ENCODE measurements at places on chromosomes 5 and 9.

DNA sequence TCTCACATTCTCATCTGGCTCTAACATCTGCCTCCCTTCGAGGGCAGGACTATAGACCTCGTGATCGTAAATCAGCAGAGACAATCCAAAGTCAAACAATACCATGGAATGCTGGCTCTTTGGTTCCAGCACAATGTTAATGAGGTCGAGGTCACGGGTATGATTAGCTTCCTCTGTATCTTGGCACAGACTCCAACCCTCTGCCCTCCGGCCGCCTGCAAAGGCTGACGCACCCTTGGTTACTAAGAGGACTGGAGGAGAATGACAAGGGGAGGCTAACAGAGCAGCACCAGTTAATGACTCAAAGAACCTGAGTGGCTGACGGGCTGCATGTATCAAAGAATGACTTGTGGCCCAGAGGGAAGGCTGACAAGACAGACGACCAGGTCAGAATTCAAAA, 10.1 kb downstream of the LHFPL2 start:
- DNase-seq: no peak

DNA sequence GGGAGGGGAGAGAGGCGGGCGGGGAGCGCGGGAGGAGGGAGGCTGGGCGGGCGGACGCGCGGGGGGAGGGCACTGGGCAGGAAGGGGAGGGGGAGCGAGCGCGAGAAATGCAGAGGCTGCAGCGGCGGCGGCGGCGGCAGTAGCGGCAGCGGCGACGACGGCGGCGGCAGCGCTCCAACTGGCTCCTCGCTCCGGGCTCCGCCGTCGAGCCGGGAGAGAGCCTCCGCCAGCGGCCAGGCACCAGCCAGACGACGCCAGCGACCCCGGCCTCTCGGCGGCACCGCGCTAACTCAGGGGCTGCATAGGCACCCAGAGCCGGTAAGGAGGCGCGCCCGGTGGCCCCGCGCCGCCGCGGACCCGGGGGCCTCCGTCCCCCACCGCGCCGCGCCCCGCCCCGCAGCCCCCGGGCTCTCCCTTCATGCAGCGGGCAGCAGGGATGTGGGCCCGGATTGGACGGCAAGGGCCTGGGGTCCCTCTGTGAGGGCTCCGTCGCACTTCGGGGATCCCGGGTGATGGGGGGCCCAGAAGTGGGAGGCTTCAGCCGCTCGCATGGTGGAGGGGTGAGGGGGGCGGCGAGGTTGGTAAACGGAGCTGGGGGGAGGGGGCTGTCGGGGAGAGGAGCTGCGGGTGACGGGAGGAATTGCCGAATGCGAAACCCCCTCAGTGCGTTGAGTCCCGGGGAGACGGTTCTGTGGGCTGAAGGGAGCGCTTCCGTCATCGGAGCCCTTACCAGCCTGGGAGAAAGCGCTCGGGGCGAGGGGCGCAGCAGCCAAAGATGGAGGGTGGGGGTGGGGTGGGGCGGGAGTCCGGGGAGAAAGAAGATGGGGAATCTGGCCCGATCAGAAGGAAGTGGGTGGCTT, at the start of gene BASP1:
BASP1 (plus strand) TSS at position 139 of the 860 bp plus-strand sequence. CDS start 57,586 bp downstream, outside the sequence.
- DNase-seq: peak; percentile 19

GRCh38 chr5:138463419-138464007, 1.8 kb upstream of the EGR1 start:
- DNase-seq: no peak

- no peak for DNase-seq
Observed at GRCh38 chr5:138809391-138809790, 56.2 kb downstream of the CTNNA1 start.

GRCh38 chr5:132233811-132234683, 6.4 kb upstream of the P4HA2 start:
- DNase-seq: no peak

GRCh38 chr9:99296291-99296951, 74.3 kb downstream of the SEC61B start:
- DNase-seq: peak; percentile 26

DNA sequence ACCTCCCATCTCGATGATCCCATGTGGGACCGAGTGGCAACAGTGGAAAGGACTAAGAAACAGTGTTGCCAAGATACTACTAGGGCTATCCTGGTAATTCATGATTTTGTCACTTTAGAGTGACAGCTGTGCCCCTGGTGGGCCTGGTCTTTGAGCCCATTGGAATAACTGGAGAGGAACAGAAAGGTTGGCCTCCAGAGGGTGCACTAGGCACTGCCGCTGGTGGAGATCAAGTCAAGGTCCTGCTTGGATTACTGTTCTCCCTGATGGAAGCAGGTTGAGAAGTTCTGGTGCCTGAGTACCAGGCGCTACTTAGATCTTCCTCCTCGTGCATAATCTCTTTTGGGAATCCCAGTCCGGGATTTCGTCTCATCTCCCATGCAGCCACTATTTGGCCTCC, 129.6 kb downstream of the SEC61B start:
- no peak for DNase-seq

DNA sequence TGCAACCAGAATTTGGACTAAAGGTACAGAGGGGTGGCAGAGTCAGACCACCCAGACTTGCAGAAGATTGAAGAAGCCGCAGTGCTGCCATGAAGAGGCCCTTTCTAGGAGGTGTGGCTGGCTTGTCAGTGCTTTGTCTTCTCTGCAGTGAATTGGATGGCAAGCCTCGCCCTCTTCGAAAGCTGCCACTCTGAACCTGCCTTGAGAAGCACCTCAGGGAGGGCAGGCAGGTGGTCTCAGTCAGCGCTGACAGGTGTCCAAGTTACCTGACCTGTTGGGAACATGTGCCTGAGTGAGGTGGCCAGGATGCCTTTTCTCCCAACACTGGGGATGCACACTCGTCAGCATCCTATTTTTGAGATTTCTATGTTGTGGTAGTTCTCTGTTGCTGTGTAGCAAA, 6.2 kb downstream of the TENT4A start:
- no peak for DNase-seq

- peak; percentile 96 for DNase-seq
Observed at GRCh38 chr5:131379723-131380122, 115.9 kb downstream of the CDC42SE2 start.

DNA sequence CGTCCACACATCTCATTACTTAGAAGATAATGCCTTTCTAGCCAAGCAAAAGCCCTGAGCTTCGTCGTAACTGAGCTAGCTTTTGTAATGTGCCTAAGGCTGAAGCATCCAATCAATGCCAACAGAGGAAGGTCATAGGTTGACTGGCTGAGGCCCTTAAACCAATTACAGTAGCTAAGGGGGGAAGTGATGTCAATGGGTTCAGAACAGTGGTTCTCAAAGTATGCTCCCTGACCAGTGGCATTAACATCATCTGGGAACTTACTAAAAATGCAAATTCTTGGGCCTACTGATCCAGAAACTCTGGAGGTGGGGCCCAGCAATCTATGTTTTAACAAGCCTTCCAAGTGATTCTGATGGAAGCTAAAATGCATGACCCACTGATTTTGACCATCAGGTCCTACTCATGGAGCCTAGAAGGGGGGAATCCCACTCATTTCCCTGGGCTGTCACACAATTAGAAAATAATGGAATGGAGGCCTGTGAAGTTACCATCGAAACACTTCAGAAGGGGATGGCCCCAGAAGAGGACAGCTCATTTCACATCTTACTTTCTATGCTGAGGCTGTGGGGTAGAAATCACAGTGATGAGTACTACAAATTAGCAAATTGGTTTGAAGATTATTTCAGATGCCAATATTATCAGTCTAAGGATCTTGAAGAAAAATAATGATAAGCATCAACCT, 4.8 kb upstream of the VLDLR start:
- no peak for DNase-seq

DNA sequence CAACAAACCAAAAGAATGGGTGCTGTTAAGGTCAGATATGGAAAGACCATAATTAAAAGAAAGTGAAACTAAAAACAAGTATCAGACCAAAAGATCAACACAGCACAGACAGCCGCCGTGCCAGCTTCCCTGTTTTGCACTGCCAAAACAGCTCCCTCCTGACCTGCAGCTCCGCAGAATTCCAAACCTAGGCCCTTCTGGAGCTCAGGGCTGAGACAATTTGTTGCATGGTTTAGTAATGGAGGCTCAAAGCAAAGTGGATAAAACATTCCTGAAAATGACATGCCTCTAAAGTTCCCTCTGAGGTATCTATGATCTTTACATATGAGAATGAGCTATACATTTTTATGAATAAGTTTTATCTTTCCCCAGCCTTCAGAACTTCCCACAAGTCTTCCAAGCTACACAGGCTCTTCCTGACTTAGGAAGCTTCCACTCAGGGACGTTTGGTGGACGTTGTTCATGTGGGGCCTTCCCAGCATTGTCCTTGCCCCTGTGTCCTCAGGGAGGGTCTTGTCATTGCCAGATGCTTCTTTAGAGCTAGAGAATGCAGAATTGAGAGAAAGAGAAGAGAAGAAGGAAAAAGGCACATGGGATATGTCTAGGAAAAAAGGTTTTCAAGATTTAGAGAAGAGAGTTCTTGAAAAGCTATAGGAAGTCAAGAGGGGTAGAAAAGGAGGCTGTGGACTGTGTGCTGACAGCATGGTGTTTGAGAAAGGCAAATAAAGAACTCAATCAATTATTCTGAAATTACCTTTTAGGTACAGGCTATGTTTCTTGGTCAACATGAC, 28.4 kb upstream of the SSBP2 start:
- DNase-seq: peak; percentile 49

- no peak for DNase-seq
Observed at GRCh38 chr5:2164586-2164985, 281.9 kb upstream of the IRX4 start.

DNA sequence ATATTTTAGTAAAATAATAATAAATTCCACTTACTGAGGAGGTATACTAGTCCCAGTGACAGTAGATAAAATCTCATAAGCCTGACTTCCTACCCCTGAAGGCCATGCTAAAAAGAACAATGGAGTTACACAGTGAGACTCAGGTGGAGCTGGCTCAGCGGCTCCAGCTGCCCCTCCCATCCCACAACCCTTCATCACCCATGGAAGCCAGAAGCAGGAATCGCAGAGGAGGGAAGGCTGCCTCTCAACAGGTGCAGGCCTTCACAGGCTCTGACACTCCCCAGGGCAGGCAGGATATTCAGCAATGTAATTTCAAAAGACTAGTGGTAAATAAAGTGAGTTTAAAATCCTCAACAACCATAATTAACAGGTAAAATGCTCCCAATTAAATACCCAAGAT, 67.5 kb downstream of the FANCC start:
- no peak for DNase-seq

DNA sequence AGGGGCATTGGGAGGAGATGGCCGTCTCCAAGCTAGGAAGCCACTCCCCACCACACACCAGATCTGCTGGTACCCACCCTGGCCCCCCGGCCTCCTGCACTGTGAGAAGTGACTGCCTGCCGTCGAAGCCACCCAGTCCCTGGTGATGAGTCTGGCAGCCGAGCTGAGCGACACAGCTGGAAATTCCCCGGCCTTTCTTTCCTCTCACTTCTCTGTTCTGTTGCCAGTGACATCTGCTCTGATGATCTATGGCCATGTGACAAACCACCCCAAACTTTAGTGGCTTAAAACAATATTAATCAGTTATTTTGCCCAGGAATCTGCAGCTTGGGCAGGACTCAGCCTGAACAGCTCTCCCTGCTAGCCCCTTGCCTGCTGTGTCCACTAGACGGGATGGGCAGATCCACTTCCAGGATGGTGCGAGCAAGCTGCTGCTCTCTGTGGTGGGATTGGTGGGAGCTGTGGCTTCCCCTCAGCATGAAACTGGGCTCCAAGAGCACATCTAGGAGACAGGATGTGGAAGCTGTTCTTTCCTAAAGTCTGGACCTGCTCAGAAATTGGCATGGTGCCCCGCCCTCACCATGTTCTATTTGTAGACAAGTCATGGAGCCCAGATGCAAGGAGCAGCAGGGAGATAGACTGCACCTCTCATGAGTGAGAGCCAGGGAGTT, 211.2 kb downstream of the GADD45G start:
- no peak for DNase-seq

DNA sequence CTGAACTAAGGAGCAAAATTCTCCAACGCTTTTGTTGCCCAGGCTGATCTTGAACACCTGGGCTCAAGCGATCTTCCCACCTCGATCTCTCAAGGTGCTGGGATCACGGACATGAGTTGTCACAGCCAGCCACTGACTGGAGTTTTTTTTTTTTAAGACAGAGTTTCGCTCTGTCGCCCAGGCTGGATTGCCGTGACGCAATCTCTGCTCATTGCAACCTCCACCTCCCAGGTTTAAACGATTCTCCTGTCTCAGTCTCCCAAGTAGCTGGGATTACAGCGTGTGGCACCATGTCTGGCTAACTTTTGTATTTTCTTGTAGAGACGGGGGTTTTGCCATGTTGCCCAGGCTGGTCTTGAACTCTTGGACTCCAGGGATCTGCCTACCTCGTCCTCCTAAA, 58.2 kb downstream of the EHMT1 start:
- no peak for DNase-seq

DNA sequence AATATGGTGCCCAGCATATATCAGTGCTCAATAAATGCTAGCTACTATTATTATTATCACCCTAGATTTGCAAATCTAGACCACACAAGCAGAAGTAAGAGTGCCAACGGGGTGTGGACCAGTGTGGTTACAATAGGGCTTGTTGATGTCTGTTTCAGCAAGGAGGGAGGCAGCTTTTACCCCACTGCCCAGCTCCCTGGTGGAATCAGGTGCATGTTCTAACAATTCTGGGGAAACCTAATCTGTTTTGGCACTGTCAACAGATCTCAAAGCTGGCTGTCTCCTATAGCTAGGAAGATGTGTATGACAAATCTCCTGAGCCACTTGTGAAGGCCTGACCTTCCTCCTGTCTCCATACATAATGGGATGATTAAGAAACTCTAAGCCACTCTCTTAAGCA, 5.7 kb downstream of the TGFBI start:
- no peak for DNase-seq

DNA sequence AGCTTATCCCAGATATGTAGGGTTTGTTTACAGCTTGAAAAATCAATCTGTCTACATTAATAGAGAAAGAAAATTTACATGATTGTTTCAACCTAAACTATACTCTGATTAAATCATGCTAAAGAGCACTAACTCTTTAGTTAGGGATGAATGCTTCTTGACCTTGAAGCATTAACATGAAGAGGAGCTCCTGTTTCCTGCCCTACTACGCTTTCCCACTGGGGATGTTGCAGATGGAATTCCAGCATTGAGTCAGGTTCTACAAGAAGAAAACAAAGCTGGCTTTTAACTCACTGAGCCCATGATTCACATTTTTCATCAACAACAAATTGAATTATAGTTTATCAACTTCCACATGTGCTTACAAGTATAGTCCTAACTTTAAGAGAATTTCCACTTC, 471.3 kb downstream of the TMEM232 start:
- DNase-seq: no peak

DNA sequence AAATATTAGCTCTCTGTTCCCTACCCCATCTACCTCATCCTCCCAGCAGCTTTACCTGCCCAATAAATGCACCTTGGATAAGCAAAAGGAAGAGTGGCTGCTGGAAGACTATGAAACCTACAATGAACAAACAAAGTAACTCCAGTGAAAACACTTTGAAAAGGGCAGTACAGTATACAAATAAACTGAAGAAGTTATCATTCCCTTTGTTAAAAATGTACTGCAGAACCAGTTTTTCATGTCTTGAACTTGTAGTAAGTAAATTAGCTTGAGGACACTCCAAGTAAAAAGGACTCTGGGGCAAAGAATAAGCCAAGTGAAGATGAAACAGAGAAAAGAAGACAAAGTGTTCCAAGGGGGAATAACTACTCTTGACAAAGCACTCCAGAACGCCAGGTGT, 457.1 kb downstream of the DTWD2 start:
- no peak for DNase-seq
